ENCODE measurements at places on chromosomes 3 and 15.

DNA sequence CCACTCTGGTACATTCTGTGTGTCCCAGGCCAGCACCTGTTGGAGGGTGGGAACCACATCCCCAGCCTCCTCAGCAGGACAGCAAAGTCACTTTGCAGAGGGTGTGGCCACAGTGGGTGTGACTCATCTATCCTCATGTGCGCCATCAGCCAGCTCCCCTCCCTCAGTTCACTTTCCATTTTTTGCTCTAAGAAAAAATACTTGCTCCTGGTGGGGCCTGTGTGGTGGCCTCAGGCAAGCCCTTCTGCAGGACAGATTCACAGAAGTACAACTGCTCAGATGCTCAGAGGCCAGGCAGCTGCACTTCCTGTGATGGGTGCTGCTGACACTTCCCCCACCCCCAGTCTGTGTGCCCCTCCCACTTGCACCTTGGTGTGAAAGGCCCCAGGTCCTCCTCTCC is 78.3 kb upstream of the ALDH1L1 start:
- DNase-seq, result peak; percentile 25

GRCh38 chr15:86101818-86102217 is 22.1 kb downstream of the AGBL1 start:
- DNase-seq, result no peak

DNA sequence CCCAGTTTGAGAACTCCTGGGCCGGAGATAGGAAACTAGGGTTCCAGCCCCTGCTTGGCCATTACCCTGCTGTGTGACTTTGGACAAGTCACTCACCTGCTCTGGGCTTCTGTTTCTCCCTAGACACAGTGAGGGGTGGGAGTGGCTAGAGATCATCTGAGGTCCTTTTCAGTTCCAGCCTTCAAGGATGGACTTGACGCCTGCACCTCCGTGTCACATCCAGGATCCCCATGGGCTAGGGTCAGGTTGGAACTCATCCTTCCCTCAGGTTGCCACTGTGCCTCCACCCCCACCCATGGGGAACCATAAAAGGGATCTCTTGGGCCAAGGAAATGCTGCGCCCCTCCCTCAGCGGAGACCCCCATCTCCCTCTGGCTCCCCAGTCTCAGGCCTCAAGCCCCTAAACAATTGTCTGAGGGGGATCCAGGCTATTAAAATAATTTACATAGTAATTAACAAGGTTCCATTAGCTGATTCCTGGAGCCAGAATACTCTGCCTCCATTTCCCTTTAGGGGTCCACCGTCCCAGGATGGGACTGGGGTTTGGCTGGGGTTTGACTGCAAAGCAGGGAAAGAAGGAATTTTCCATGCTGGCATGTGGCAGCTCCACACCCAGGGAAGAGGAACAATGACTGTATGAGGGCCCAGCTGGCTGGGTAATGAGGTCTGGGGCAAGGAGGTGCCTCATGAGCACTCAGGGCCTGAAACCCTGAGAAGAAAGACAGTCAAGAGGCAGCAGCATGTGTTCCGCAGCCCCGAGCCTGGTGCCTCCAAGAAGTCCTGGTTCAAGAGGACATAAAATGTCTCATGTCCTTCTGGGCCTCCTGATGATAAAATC is 177.7 kb downstream of the SMAD6 start:
- DNase-seq, result no peak

GRCh38 chr3:65662095-65662494 is 376.6 kb downstream of the MAGI1 start:
- DNase-seq, result no peak

- DNase-seq, result peak; percentile 8
Observed at GRCh38 chr3:180383332-180384020, 218.5 kb upstream of the TTC14 start.

DNA sequence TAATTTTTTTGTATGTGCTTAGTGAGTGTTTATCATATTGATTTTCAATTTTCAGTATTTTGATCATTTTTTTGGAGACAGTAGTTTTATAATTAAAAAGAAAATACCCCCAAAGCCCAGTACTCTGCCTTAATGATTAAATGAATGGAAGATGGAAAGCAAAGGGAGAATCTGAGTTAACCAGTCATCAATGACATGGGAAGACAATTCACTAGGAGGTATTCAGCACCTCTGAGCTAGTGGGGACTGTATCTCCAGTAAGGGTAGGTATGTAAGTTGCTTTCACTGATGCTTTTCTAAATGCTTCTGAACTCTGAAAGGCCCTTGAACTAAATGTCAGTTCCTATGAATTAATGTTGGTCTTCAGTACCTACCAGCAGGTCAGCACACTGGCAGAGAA is 590.4 kb upstream of the DPPA4 start:
- no peak for DNase-seq

DNA sequence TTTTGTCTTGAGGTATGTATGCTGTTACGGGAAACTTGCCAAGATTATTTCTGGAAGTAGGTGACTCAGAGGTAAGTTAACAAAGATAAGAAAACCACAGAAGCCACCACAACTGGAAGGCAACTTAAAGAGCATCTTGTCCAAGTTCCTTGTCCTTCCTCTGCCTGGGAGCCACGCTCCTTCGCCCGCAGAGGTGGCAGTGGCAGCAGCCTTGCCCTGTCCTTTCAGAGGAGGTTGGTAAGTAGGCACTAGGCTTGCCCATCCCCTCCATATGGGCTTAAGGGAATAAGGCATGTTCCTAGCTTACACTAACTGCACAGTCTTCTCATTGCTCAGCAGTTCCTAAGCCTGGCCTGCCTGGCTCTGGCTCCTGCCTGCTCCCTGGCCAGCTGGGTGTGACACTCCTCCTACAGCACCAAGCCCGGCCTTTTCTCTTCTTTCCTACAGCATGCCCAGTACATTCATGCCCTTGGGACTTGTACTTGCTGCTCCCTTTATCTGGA is 48.0 kb upstream of the RAB6B start:
- DNase-seq, result peak; percentile 85

DNA sequence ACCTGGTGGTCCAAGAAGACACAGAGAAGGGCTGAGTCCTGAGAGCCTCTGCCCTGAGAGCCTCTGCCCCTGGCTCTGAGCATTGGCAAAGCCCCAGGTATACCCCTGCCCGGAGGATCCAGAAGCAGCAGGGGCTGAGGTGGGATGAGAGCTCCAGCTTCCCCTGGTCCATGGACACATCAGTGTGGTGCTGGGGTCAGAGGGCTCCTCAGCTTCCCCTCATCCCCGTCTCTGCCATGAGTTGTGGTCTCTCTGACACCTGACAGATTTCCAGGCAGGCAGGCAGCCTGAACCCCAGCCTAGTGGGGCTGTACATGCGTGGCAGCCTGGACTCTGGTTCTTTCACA is 3.5 kb upstream of the KLF15 start:
- no peak for DNase-seq

DNA sequence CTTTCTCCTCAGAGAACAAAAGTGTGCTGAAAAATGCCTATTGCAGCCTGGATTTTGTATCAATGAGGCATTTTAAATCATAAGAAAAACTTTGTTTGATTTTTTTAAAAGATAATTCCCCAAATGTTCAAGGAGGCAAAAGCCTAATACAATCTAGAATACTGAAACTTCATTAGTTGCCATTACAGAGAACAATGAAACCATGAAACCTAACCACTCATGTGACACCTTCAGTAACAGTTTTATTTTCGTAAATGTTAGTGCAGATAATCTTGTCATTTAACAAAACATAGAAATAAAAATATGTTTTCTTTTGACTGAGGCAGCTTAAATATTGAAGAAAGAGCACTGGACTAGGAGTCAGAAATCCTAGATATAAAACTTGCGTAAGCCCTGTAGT is 655.9 kb downstream of the RBMS3 start:
- no peak for DNase-seq

DNA sequence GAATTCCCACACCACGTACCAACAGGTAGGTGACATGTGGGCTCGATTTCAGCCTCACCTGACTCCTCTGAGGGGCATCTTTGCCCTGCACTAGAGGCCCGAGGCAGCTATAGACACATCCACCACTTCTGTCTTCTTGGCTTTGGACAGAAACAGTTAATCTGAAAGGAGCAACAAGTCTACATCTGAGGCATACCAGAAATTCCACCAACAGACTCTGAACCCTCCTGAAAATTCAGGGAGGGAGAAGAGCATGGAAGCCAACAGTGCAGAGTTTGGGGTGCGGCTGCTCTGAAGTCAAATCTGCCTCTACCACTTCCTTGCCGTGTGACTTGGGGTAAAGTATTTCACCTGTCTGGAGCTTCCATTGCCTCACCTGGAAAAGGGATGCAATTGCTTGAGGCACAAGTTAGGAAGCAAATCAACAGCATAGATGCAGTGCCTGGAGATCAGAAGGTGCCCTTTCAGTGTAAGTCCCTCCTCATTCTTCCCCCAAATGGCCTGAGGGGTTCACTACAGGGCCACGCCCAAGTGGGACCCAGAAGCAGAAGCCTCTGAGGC is 119.8 kb downstream of the SHQ1 start:
- no peak for DNase-seq

DNA sequence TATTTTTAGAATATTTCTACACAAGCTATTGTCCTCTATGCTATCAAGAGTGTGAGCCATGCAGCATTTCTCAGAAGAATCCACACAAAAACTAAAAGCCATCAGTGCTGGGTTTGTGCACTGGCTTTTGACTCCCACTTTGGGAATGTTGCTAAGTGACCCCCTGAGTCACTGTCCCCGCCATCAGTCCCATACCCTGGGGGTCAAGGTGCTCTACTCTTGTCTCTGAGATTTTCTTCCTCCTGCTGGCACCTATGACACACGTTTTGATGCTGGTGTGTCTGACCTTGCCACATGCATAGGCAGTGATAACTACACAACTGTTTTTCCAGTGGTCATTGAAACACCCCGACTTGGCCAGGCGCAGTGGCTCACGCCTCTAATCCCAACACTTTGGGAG is 19.8 kb downstream of the CMTM7 start:
- no peak for DNase-seq

DNA sequence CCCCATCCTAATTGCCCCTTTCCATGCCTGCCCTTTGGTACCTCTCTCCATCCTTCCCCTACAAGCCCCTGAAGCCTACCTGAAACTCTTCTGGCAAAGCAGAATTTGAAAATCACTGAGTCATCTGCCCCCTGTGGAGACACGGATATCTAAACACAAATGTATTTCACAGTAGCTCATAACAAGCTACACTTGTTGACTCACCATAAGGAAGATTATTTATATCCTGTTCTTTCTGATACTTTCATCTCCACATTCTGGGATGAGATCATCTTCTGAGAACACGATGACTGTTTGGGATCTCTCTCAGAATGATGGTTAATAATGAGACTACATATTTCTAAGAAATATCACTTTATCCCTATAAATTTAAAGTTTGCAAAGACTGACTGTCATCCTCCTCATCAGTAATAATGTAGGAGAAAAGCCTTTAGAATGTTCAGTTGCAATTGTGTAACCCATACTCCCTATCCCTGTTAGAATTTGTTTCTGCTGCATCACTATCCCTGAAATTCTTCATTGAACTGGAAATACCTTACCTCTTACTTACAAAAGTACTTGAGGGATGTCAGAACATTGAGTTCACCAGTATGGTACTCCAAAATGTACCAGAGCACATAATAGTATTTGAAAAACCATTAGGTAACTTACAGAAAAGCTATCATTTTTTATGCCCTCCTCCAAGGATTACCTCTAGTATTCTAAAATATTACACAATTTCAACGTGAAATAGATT is 116.1 kb upstream of the IL12A start:
- DNase-seq, result peak; percentile 97

DNA sequence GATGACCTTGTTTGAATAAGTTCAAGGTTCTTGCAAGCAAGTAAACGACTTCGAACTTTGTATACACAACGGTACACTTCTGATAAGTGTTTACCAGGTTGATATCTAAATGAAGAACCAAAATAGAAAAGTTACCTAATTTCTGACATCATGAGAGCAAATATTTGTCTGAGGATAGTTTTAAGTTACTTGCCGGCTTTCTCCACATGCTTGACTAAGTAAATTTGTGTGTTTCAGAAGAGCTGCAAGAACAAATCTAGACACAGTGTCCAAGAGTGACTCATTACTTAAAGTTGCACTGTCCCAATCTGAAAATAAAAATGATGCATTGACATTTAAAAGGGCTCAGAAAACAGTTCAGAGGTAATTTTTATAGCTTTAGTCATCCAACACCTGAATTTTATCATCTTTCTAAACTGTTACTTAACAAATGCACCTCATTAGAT is 115.1 kb downstream of the HERC1 start:
- no peak for DNase-seq

DNA sequence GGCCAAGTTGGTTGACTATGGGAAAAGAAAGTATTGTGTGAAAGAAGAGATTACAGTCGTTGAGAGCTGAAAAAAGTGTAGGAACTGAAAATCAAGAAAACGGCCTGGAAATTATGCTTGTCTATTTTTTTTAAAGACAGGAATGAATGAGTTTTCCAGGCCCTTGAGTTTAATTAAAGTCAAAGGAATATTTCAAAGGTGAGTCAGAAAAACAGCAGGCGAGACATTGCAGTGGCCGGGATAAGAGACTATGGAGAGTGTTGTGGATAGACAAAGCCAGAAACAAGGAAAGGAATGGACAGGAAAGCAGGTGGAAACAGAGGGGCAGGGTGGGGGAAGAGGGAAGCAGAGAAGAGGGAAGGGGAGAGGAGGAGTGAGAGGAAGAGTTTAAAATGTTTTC is 275.1 kb upstream of the LRTM1 start:
- DNase-seq, result no peak

DNA sequence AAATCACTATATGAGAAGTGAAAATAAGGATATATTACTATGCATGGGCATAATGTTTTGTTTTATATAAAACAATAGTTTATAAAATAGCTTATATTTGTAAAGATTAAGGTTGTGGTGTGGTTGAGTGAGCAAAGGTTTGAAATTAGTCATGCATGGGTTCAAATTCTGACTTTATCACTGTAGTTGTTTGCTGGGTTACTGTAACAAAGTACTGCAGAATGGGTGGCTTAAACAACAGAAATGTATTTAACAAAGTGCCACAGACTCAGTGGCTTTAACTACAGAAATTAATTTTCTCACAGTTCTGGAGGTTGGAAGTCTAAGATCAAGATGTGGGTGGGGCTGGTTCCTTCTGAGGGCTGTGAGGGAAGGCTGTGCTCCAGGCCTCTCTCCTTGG is 184.8 kb upstream of the THRB start:
- no peak for DNase-seq

GRCh38 chr3:190608850-190609589 is 95.1 kb downstream of the IL1RAP start:
- DNase-seq, result no peak

- DNase-seq, result no peak
Observed at GRCh38 chr15:28191832-28192231, 92.7 kb upstream of the OCA2 start.

GRCh38 chr15:95235033-95235432 is 1003.7 kb downstream of the MCTP2 start:
- no peak for DNase-seq

DNA sequence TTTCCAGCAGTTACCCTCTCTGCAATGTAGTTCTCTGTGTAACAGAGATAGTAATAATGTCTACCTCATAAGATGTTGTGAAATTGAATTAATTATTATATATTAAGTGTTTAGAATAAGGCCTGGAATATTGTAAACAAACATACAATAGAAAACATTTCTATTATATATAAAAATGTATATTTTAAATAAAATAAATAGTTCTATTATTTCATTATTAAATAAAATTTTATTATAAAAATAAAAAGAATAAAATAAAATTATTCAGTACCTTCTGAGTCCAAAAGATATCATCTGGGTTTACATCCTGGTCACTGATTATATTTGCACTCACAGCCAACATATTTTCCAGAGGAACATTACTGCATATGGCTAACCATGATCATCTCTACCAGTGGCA is 135.4 kb downstream of the LRRC3B start:
- DNase-seq, result no peak

- no peak for DNase-seq
Observed at GRCh38 chr3:196141052-196141865, 59.4 kb upstream of the TFRC start.

- no peak for DNase-seq
Observed at GRCh38 chr3:157549498-157549897, 46.3 kb upstream of the VEPH1 start.

- DNase-seq, result no peak
Observed at GRCh38 chr15:64237677-64238076, 74.9 kb upstream of the PPIB start.

Data from RKO (cell line).